CD4-positive, alpha-beta T cell treated with Interferon alpha-2 for 1 hour (primary cell): ENCODE measurements at places on chromosomes 7 and 10.

DNA sequence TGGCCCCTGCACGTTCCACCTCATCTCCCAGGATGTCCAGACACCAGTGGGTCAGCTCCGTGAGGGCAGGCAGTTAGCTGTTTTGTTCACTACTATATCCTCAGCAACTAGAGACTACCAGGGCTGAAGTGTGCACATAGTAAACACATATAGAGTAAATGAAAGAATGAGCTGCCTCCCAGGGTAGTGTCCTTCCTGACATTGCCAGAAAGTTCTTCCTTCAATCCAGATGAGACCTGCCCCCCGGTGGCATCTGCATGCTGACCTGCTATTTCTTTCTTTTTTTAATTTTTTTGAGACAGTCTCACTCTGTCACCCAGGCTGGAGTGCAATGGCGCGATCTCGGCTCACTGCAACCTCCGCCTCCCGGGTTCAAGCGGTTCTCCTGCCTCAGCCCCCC is 14.0 kb upstream of the ARPC1A start:
- DNase-seq, result no peak

GRCh38 chr7:42144604-42145003 is 92.4 kb downstream of the GLI3 start:
- DNase-seq, result no peak

GRCh38 chr7:115127399-115128021 is 205.6 kb downstream of the MDFIC start:
- no peak for DNase-seq

- no peak for DNase-seq
These were observed 74.6 kb upstream of the EGFR start for GRCh38 chr7:54944179-54944578.

DNA sequence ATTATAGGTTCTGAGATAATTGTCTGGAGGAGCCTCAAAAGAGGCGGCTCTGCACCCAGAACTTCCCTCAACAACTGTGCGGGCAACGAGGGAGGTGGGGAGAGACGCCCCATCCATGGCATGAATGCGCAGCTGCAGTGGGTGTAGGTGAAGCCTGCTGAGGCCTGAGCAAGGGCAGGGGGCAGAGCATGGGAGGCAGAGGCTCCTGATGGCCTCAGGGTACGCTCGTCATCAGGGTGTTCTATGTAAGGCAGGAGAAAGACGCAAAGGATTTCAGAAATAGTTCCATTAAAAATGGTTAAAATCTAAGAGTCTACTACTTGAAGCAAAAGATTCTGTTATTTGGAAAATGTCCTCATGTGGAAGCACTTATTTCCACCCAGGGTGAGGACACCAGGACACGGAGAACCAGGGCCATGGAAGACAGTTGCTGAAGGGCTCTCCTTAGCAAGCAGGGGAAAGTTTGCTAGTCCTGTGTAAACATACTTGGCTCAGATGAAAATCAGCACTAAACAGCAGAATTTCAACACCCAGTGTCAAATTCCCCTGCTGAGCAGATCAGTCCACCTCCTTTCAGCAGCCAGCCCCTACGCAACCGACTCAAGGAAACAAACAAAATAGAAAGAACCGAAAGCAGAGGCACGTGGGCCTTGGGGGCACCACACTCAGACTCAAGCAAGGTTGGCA is 18.9 kb downstream of the INSIG1 start:
- DNase-seq, result no peak

GRCh38 chr7:70426249-70426880 is 705.6 kb upstream of the GALNT17 start:
- no peak for DNase-seq

- DNase-seq, result no peak
These were observed 104.6 kb upstream of the LSM8 start for GRCh38 chr7:118079369-118079768.

GRCh38 chr10:17003151-17003550 is 126.5 kb downstream of the CUBN start:
- DNase-seq, result peak; percentile 57

DNA sequence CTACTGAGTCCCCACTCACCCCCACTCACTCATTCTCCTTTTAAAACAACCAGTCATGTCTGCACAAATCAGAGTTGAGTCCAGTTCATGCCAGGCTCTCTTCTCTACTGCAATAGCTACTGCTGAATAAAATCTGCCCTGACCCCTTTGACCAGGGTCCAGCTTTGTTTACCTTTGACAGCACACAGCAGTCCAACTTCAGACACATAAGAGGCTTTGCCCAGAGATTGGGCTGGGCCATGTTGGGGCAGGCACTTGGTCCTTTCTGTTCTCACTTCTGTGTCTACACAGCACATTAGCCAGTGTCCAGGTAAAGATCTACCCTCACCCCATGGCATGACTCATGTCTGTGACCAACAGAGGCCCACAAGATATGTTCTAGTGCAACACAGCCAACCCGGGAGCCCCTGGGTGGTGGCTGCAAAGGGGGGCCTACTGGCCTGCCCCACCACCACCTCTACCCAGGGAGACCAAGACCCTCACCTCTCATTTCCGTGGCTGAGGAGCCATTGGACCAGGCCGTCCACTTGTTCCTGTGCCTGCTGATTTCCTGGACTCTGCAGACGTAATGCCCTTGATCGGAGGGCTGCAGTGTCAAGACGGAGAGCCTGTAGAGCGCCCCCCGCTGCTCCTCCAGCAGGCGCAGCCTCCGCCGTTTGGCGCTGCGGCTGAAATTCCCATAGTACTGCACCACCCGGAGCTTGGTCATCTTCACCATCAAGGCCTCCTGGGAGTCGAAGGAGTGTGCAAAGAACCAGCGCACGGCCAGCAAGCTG is 8.0 kb downstream of the VSTM4 start:
- no peak for DNase-seq

GRCh38 chr7:24779283-24779655 is 22.0 kb upstream of the GSDME start:
- DNase-seq, result no peak
